ENCODE measurements at places on chromosomes 1 and 21.

- DNase-seq = no peak
Observed at GRCh38 chr1:201933840-201934430, 12.4 kb downstream of the LMOD1 start.

GRCh38 chr1:61812916-61813315, 70.6 kb downstream of the PATJ start:
- no peak for DNase-seq

- DNase-seq = no peak
Observed at GRCh38 chr1:91564888-91565701, 64.4 kb downstream of the CDC7 start.

DNA sequence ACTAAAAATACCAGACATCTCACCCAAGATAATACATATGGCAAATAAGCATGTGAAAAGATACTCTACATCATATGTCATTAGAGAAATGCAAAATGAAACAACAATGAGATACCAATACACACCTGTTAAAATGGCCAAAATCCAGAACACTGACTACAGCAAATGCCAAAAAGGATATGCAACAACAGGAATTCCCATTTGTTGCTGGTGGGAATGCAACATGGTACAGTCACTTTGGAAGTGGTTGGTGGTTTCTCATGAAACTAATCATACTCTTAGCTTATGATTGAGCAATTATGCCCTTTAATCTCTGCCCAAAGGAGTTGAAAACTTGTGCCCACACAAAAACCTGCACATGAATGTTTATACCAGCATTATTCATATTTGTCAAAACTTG, 6.4 kb upstream of the RGS2 start:
- DNase-seq = no peak

- no peak for DNase-seq
Observed at GRCh38 chr21:25215698-25216384, 391.4 kb downstream of the MRPL39 start.

DNA sequence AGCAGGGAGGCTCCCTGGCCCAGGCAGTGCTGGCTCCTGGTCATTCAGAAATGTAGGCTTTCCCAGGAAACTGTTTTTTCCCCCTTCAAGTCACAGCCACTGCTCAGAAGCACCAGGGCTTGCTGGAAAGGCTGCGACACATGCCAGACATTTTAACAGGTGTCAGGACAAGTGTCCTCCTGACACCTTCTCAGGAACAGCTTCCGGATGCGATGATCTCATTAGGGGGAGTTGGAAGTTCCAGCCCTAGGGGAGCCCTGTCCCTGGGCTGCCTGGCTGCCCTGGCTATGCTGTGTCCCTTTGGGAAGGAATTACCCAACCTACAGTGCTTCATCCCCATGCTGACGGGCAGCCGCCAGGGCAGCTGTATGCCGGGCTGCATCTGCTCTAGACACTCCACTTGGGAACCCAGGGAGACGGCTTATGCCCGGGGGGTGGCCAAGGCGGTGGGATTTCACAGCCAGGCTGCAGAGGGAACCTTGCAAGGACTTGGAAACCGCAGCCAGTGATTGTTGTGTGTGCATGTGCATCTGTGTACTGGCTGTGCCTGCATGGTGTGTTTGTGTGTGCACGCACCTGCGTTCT, 41.8 kb downstream of the AJAP1 start:
- no peak for DNase-seq

DNA sequence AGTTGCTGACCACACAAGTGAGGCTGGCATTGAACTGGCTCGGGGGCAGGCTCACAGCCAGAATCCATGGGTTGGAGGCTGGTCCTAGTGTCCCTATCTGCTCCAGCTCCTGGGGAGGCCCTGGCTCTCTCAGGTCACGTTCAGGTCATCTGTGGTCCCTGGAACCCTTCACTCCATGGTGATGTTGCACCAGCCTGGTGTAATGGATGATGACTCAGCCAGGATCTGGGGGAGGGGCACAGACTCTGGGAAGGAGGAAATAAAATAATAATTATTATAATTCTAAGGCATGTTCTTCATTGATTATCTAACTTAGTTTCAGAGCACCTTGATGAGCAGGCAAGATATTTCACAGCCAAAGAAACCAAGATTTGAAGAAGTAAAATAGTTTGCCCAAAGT, 26.6 kb upstream of the FCRL4 start:
- no peak for DNase-seq

DNA sequence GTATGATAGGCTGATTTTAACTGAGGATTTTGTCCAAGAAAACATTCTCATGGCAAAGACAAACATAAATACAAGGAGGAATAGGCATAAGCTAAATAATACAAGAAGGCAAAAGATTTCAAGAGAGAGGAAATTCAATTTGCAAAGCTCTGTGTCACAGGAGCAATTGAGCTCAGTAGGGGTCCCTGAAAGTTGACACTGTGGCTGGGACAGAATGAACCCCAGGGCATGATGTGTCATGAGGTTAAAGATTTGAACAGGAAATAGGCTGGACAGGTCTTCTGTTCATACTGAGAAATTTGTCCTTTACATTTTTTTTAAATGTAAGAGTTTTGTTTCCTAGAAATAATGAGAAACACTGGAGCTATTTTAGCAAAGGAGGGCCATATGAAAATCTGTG, 555.4 kb upstream of the NEGR1 start:
- DNase-seq = no peak

GRCh38 chr1:53176452-53177208, 20.0 kb upstream of the CPT2 start:
- no peak for DNase-seq

DNA sequence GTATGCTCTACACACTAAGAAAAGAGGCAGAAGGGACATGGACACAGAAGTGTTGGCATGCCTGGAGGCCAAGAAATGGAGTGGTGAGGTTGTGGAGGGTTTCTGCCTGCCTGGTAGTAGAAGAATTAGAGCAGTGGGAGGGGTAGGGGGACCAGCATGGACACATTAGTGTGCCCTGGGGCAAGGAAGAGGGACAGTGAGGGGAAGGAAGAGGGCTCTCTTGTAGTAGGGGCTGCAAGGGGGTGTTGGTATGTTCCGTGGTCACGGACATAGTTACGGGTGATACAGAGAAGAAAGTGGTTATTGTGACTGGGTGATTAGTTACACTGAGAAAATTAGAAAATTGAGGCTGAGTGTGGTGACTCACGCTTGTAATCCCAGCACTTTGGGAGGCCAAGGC, 23.3 kb downstream of the LEMD1 start:
- no peak for DNase-seq

DNA sequence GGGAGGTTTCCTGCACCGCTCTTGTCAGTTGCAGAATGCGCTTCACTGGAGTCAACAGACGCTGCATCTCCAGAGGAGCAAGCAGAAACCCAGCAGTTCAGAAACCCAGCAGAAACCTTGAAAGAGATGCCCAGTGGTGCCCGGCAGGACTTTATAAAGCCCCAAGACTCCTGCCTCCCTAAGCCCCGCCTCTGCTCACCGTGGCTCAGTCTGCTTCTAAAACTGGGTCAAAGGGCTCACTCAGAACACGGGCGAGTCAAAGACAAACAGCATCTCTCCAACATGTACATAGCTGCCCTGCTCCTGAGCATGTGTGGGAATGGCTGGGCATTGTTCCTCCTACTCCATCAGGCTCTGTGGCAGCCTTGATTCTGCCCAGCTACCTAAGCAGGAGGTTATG, at the start of gene HMGCS2:
Gene HMGCS2, minus strand, starts transcription at position 128 of the 400 bp plus-strand sequence. Its CDS starts 61 bp downstream, at position 67.
- DNase-seq = no peak

DNA sequence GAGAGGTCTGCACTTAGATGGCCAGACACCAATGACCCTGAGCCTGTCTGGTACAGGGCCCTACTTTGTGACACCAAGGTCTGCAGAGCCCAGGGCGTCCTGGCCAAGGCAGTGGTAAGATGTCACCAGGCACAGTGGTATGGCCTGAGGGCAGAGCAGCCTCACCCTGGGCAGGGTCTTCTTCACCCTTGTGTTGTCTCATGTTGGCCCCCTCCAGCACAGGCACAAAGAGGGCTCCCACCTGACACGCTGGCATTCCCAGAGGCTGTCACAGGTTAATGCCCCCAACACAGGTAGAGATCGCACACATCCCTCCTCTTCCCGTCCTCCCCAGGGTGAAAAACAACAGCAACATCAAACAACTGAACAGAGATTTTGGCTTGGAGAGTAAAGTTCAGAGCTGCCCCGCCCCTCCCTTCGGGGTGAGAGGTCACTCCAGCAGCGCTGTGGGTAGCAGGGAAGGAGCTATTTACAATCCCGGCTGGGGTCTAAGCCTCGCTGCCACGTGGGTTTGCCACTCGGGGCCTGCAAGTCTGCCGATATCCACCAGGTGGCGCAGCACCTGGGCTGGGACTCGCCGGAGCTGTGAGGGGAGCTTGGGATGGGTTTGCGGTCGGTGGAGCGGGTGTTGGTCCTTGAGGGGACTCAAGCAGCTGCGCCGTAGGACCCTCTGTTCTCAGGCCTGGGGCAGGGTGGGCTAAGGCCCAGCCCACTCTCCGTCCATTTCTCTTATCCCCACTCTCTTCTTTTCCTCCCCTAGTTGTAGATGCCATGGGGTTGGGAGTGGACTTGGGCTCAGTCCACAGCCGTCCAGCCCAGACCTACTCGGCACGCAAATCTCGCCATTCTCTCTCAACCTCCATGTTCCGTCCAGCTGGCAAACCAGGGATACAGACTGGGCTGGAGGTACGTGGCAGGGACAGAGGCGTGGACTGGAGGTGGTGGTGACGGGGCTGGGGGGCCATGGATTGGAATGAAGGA, 12.7 kb downstream of the EFNA3 start:
- DNase-seq = peak; percentile 74

DNA sequence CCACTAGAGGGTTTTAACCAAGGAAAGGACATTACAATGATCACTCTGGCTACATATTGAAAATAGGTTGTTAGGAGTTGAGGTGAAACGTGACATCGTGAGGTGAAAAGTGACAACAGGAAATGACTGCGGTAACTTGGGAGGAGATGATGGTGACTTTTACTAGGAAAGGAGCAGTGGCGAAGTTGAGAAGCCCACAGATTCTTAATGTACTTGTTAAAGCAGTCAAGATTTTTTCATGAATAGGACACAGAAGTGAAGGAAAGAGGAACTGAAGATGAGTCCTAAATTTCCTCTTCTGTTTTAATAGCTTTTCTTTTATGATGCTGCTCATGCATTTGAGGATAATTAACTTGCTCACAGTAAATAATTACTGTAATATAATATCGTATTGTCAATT, 59.5 kb downstream of the OMA1 start:
- DNase-seq = no peak

GRCh38 chr1:247415423-247416361, at the start of gene NLRP3:
TSS of gene NLRP3 (plus strand) at chr1:247416173. CDS start at chr1:247418801, 2,628 bp downstream.
- DNase-seq = peak; percentile 56

DNA sequence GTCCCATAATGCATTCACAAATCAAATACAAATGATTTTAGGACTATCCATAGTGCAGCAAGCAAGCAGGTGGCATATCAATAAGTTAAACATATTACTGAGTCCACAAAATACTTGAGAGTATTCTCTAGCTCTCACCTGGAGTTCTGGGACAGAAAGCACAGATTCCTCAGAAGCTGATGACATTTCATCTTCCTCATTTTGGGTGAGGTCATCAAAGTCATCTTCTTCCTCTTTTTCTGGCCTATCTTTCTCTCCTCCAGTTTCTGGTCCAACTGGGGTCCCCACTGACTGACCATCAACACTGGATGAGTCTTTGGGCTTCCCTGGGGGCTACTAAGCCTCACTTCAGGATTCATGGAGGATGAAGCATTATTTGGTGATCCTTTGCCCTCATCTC, 38.9 kb downstream of the YY1AP1 start:
- DNase-seq = no peak

DNA sequence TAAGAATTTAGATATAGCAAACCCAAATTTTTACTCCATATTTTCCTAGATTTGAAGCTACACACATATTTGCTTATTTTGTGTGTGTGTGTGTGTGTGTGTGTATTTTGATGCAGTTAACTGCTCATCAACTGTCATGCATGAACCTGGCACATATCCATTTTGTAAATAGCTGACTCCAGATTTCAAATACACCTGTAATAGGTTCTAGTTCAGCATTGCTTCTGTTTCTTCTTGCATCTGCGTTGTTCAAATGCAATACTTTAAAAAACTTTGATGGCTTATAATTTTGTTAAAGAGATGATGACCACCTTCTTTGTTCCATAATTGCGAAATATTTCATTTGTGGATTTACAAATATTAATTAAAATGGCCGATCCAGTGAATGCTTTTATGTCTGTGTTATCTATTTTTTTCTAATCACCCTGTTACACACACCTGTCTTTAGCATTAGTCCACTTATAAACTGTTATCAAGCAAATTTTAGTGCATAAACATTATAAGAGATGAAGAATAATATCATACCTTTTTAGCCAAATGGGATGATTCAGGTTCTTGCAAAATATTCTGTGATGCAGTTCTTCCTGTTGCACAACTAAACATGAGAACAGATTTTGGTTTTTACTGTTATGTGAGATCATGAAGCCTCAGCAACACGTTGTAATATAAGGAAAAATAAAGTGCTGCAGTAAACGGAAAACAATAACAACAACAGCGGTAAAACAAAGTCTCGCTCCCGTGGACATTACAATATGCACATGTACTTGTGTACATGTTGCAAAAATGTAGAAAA, 12.7 kb upstream of the S100A11 start:
- no peak for DNase-seq

DNA sequence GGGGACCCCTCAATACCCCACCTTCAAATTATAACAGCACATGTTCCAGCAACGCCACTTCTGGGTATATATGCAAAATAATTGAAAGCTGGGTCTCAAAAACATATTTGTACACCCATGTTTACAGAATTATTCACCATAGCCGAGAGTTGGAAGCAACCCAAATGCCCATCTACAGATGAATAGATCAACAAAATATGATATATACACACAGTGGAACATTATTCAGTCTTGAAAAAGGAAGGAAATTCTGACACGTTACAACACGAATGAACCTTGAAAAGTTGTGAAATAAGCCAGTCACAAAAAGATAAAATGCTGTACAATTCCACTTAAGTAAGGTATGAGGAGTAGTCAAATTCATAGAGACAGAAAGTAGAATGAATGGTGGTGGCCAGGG, 5.1 kb downstream of the TMCO4 start:
- no peak for DNase-seq

DNA sequence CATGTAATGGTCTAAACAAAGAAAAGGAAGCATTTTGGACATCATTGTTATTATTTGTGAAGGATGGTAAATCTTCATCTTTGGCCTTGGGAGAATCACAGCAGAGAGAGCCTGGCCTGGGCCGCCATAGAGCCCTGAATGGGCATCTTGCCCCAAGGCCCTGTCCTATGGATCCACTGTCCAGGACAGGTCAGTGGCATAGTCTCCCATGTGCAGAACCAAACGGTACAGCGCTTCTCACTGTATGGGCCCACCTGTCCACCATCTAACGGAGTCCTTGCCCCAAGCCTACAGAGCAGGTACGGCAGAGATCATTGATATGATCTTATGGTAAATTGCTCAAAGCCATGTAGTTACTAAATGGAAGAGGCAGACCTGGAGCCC, 185.7 kb downstream of the FOXD2 start:
- no peak for DNase-seq

DNA sequence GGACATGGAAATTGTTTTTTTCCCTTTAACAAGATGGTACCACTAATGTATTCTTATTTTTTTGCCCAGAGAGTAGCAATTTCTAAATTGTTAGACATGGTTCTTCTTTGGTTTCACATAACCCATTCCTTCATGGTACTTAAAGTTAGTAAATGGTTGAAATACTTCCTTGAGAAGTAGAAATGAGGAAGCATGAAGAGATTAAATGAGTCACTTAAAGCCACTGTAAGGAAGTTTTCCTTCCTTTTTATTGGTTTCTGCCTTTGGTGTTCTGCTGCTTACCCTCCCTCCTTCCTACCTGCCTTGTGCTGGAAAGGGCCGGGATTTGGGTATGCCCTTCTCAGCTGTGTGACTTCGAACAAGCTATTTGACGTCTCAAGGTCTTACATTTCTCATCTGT, 101.0 kb downstream of the KIF26B start:
- no peak for DNase-seq

Data from CD4-positive, alpha-beta memory T cell (primary cell).